ENCODE measurements at places on chromosomes 13 and 19.

DNA sequence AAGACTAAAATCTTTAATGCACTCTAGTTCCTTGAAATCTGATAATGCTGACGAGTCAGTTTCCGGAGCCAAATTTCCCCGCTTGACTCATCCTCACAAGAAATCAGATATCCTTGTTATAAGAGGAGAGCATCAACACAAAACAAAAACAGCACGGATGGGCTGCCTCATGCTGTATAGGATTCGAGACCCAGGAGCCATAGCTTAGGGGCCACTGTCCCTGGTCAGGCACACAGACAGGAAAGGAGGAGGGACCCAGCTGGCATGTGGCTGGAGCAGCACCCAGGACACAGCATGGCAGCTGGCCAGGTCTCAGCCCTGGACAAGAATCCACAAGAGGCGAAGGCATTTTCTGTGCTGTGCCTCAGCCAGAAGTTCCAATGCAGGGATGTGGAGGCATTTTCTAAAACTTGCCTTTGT is 110.2 kb upstream of the SPATA13 start:
- no peak for DNase-seq

DNA sequence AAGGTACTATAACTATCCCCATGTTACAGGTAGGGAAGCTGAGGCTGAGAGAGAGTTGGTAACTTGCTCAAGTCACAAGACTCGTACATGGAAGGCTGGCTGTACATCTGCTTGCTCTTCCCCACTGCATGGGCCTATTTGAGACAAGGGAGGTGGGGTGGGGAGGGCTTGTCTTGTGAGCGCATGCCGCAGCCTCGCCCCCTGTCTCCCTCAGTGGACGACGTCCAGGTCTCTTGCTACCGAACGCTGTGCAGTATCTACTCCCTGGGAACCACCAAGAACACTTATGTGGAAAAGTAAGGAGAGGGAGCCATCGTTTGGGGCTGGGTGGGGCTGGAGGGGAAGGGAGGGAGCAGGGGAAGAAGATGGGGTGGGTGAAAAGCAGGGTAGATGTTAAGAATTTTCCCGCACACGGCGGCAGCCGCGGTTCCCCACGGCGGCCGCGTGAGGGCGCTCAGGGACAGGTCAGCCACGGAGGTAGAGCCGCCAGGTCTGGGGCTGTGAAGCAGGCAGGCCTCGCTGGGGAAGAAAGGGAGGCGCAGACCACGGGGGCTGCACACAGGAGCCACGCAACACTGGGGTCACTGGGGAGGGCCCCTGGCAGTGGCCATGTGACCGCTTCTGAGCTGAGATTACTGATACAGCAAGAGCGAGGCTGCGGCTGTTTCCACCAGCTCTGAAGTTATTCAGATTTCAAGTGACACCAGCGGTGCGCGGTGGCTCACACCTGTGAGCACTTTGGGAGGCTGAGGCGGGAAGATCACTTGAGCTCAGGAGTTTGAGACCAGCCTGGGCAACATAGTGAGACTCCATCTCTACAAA is 81.5 kb downstream of the RYR1 start:
- peak; percentile 71 for DNase-seq

DNA sequence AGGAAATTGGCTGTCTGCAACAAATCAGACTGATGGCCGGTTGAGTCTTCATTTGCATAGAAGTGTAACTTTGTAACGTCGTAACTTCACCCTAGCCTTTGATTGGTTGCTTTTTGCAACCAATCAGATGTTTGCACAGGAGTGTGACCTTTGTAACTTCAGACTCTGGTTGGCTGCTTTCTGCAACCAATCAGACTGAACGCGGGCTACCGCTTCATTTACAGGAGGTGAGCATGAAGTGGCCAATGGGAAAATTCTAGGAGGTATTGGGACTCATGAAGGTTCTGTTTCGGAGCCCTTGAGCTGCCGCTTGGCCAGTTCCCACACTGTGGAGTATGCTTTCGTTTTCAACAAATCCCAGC is 441 bp upstream of the ZNF559 start:
- DNase-seq, result no peak

- no peak for DNase-seq
Measured at GRCh38 chr13:50726164-50726563, 117.3 kb downstream of the DLEU7 start.

DNA sequence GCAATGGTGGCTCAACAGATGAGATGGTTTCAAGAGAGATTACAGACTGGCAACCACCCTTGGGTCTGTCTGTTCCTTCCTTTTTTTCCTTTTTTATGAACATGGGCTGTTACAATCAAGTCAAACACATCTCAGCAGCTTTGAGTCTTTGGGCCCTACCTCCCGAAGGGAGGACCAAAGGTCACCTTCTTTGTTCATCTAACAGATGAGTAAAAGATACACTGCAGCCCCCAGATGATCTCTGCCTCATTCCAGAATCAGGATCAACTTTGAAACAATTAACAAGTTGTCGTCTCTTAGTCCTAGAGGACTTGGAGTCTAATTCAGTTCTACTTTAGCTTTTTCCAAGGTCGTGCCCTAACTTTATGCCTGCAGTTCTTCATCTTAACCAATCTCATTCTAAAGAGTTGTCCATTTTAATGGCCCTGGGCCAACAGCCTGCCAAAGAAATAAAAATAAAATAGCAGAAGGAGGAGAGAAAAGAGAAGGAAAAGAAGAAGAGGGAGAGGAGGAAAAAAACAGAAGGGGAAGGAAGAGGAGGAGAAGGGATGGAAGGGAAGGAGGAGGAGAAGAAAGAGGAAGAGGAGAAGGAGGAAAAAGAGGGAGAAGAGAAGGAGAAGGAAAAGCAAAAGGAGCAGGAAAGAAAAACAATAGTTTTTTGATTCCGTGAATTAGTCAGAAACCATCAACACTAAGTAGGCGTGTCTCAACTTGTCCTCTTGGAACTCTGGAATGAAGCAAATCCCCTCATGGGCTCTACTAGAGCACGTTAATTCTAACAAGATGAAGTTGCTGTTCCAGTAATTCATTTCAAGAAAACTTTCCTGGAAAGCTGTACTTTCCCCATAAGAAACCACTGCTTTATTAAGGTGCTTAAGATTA is 281.2 kb downstream of the FOXO1 start:
- no peak for DNase-seq

- DNase-seq, result no peak
Measured at GRCh38 chr13:34951528-34951927, 9.5 kb downstream of the NBEA start.

- no peak for DNase-seq
Measured at GRCh38 chr19:10760273-10760944, 42.5 kb downstream of the DNM2 start.

DNA sequence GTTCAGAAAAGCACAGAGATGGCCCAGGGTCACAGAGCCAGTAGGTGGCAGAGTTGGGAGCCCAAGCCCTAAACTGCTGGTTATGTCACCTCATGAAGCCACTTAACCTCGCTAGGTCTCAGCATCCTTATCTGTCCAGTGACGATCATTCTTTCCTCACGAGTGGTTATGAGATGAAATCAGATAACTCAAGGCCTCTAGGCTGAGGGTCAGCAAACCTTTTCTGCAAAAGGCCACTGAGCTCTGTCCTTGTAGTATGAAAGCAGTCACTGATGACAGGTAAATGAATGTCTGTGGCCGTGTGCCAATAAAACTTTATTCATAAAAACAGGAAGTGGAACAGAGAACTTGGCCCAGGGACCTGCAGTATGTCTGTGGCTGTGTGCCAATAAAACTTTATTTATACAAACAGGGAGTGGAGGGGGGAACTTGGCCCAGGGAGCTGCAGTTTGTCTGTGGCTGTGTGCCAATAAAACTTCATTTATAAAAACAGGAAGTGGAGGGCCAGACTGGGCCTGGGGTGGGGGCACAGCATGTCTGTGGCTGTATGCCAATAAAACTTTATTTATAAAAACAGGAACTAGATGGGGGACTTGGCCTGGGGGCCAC is 71.2 kb downstream of the GNG7 start:
- no peak for DNase-seq

- no peak for DNase-seq
Measured at GRCh38 chr19:38384209-38385027, 3.4 kb downstream of the GGN start.

DNA sequence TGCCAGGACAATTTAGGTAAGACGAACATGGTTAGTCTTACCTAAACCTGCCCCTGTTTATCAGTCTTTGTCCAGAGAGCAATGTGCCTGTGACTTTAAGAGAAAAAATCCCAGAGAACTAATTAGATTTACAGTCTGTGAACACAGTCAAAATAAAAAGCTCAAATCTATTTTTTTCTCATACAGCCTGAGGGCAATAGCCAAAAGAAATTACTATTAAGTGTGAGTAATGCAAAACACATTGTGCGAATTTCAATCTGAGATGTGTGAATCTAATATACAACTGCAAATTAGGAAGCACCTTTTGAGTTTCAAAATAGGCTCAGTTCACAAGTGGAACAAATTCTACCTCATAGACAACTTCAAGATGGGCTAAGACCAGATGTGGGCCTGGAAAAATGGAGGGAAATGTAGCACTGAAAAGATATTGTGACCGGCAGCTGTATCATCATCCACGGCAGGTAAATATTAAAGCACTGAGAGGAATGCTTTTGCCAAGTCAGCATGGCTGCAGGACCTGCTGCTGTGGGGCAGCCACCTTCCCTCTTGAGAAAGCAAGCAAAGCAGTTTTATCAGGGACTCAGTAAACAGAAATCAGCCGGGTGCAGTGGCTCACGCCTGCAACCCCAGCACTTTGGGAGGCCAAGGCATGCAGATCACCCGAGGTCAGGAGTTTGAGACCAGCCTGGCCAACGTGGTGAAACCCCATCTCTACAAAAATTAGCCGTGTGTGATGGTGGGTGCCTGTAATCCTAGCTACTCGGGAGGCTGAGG is 114.8 kb downstream of the KATNAL1 start:
- DNase-seq, result no peak

DNA sequence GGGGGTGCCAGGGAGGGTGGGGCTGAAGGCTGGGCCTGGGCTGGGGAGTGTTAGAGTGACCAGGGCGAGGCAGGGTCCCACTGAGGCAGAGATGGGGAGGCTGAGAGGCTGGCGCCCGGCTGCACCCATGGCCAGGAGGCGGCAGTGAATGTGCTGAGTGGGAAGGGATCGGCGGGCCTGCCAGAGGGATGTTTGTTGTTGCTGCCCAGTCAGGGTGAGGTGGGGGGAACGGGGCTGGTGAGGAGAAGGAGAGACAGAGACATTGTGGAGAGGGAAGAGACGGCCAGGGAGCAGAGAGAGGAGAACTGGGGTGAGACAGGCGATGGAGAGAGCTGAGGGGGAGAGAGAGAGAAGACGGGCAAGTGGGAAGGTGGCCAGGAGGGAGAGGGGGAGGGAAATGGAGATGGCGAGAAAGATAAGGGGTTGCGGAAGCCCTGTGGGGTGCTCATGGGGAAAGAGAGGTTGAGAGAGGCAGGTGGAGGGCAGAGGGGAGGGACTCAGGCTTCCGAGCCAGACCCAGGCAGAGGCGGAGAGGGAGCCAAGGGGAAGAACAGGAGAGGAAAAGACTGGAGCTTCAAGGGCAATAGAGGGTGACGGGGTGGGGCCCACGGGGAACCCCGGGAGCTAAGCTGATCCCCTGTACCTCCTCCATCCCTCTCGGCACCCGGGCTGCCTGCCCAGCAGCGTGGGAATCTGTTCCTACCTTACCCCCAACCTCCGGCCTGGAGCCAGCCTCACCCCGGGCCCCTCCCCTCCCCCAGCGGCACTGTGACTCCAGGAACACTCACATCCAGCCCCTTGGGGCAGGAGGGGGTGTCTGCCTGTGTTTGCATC is 690 bp upstream of the B3GNT8 start:
- DNase-seq, result no peak

- peak; percentile 7 for DNase-seq
Measured at GRCh38 chr13:22278336-22278929, 607.6 kb downstream of the FGF9 start.

- DNase-seq, result no peak
Measured at GRCh38 chr13:108551674-108552073, 77.7 kb upstream of the MYO16 start.

DNA sequence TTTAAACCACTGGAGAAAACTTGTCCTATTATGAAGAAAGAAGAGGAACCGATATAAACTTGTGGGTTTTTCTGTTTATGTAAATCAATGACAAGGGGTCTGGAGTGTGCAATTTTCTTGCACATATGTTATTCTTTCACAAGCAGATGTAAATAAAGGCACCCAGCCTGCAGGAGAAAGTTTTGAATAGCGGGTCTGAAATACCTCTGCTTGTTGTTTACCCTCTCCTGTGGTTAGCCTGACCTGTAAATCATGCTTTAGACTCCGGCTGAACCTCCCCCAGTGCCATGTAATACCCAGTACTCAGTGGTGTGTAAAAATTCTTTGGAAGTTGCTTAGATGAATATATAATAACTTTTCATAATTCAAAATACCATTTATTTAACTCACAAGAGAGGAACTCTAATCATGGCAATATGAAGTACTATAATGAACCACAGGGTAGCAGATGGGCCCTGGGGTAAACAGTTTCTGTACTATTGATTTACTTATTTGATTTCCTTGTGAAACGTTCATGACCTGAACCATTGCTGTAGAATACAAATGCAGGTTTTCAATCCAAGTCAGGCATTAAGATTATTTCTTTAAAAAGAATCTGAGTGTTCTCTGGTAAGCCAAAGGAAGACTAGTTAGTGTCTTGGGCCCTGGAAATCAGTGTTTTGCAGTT is 245.1 kb downstream of the LMO7 start:
- no peak for DNase-seq

DNA sequence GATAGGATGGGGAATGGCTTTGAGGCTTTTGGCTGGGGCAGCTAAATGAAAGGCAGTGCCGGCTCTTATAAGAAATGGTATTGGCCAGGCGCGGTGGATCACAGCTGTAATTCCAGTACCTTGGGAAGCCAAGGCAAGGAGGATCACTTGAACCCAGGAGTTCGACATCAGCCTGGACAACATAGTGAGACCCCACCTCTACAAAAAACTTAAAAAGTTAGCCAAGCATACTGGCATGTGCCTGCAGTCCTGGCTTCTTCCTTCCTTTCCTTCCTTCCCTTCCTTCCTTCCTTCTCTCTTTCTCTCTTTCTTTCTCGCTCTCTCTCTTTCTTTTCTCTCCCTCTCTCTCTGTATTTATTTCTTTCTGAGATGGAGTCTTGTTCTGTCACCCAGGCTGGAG is 3.1 kb downstream of the CA11 start:
- DNase-seq, result no peak

DNA sequence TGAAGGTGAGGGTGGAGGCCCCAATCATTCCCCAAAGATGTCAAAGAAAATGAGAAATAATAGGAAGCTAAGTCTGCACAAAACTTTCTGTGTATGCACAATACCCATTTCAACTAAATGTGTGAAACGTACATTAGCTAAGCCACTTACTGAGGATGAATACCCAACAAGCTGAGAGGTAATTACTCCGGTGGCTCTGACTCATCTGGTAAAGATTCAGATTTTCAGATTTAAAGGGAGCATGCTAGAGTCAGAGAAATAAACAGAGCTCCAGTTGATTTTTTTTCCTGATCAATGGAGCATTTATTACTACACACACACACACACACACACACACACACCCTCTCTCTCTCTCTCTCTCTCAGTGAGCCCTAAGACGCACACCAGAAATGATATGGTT is 194.8 kb upstream of the ARGLU1 start:
- DNase-seq, result no peak

GRCh38 chr19:37304190-37304883 is 66.6 kb upstream of the ZNF527 start:
- DNase-seq, result no peak

- DNase-seq, result no peak
Measured at GRCh38 chr19:9058905-9059667, 27.8 kb upstream of the OR1M1 start.

- no peak for DNase-seq
Measured at GRCh38 chr13:44629465-44630183, 53.5 kb upstream of the TSC22D1 start.

GRCh38 chr19:13738073-13738472 is 26.2 kb upstream of the MRI1 start:
- no peak for DNase-seq

Measured in iPS DF 6.9 (cell line).